Mesothelial cell of epicardium (in vitro differentiated cells): ENCODE measurements at places on chromosomes 6 and 20. TPM values are rescaled to one million over a fixed set of nuclear protein-coding genes. Genes with fewer than 3 reads are reported as not detected.

DNA sequence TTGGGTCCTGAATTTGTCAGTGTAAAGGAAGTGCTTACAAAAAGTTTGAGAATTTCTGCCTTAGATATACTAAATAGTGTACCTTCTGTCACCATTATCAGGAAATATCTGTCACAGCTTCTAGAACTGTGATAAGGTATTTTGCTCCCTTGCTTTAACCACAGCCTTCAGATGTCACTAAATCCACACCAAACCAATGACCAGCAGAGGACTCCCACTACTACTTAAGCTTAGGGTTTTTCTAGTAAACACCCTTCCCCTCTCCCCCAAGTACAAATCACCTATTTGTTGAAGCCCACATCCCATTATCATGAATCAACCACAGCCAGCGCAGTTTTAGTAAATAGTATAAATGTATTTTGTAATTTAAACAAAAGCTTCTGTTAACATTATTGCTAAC lies 8.6 kb upstream of the JPH2 start:
- DNase-seq = no peak

DNA sequence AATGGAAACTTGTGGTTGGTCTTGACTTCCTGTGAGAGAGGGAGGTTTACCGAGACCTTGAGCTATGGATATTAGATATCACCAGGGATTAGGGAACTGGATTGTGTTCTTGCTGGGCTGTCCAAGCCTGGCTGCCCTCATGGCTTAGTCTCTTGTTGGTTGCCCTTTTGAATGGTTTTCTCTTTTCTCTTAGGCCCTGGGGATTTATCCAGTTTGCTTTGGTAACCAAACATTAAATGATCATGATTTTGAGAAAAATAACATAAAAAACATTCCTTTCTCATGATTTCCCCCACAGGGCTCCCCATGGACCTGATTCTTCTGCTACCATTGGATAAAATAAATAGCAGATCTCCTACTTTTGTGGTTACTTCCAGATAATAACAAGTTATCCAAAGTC lies 306.4 kb upstream of the RNF217 start:
- DNase-seq = no peak

DNA sequence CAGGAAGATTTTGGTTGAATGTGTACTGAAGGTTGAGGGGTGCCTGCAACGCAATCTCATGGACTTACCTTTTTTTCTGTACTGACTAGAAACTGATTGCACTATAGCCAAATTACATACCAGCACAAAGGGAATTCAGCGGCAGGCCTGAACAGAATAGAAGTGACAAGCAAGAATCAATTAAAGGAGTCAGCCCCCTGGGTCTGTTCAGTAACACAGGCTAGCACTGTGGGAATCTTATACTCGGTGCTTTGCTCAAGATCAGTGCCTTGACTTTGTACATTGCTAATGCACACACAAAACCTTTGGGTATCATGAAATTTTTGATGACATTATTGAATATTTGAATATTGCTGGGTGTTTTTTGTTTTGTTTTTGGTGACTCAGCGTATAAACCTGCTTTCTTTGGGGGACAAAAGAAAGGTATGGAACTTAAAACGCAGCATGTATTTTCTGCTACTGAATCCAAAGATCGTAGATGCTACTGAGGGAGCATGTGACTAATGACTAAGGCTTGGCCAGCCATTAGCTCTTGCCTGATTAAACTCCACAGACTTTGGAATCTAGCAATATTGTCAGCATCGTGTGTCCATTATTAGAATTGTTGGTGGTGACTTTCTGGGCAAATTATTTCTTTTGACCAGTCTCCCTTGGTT lies 236.6 kb downstream of the ARID1B start:
- no peak for DNase-seq

DNA sequence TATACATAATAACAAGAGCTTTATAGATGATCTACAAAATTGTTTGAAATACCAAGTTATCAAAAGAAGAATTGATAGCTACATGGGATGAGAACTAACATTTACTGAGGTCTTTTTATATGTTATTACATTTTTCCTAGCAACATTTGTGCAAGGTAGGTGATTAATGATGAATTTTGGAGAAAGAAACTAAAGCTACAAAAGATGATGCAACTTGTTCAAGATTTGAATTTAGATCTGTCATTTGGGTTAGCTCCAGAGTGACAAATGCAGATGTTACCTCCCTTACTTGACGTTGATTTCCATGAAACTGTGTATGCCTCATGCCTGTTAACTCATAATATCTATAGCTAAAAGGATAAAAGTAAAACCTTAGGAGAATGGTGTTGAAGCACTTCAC lies 84.5 kb upstream of the EYA4 start:
- DNase-seq = no peak

DNA sequence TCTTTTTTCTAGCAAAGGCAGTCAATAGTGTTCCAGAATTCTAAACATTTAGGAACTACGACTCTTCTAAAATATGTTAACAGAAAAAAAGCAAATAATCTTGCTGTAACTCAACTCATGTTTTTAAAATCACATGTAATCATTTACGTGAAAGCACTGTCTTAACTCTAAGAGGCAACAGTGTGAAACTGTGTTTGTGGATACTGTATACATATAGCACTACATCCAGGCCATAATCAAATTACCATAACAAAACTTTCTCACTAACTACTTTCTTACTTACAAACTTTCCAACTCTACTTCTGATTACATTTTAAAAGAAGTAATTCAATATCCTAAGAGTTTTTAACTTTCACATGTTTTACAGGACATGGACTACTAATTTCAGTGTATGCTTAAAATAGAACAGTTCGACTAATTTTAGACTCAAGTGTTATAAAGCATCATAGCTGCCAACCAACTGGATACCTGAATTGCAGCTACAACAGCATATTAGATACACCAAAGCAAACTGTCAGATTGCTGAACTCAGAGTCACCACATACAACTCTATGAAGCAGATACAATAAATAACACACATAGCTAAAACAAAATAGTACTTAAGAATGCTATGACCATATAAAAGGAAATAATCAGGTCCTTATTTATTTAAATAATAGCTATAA lies 121.6 kb upstream of the BEND6 start:
- DNase-seq = no peak

GRCh38 chr6:83215131-83216047 lies 22.2 kb downstream of the RWDD2A start:
- DNase-seq = no peak

GRCh38 chr6:35552285-35552917 lies 39.7 kb upstream of the TULP1 start:
- no peak for DNase-seq

DNA sequence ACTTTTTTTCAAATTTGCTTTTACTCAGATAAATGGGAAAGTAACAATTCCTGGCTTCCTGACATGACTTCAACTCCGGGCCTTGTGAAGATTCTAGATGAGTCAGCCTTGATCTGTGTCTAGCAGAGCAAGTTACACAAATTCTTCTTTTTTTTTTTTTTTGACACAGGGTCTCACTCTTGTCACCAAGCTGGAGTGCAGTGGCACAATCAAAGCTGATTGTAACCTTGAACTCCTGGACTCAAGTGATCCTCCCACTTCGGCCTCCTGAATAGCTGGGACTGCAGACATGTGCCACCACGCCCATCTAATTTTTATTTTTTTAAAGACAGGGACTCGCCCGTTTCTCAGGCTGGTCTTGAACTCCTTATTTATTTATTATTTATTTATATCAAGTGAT lies 7.3 kb upstream of the ARHGAP18 start:
- no peak for DNase-seq

GRCh38 chr20:34129518-34130162 lies 17.6 kb upstream of the EIF2S2 start:
- no peak for DNase-seq

DNA sequence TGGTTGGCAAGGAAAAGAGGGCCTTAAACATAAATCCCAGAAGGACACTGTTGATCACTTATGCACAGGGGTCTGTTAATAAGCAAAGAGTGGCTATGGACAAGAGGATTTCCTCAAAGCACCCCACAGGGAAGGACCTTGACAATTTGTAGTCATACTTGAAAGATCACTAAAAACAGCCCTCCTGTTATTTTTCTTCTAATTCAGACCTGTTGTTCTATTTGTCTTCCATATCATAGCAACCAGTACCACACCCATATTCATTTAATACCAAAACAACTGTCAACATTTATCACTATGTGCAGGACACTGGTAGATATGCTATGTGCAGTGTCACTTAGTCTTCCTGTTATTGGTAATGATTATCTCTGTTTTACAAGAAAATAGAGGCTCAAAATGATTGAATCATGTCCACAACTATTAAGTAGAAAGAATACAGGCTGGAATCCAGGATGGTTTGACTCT lies 3.2 kb upstream of the DYNLRB1 start:
- DNase-seq = no peak

- DNase-seq = no peak
These were observed 231.6 kb upstream of the MYLIP start for GRCh38 chr6:15897063-15897876.

- no peak for DNase-seq
These were observed 19.0 kb downstream of the LRFN2 start for GRCh38 chr6:40568062-40568708.

GRCh38 chr20:16417001-16417400 lies 156.2 kb downstream of the KIF16B start:
- DNase-seq = no peak

DNA sequence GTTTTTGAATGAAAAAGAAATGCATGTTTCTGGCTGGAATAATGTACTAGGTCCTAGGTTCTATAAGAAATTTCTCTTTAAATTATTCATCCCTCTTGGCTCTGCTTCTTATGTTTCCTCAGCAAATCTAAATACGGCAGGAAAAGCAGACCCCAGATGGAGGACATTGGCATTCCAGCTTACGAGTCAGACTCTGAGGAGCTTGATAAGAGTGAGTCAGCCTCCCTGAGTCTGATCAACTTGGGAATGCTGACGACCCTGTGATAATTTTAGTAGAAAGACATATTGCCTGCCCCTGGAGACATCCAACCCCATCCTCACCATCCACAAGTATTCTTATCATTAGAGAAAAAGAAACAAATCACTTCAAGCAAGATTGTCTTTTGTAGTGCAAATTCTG lies 509.7 kb upstream of the MARCKS start:
- DNase-seq = no peak

DNA sequence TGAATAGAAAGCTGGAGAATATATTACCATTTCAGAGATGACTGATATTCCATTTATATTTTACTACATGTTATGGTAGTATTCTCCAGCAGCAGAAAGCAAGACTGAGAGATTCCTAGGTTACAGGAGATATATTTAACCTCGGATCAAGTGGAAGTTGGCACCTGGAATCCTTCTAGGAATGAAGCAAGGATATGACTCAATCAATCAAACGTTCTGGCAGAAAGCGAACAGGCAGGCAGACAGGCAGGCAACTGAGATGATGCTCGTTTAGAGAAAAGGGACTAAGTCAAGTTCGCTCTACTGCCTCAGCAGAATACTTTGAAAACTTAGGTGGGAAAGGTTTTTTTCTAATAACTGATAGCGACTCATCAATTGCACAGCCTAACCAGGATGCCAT lies 46.2 kb downstream of the PAK5 start:
- DNase-seq = no peak

GRCh38 chr6:31049518-31049917 lies 39.2 kb downstream of the MUC22 start:
- no peak for DNase-seq

DNA sequence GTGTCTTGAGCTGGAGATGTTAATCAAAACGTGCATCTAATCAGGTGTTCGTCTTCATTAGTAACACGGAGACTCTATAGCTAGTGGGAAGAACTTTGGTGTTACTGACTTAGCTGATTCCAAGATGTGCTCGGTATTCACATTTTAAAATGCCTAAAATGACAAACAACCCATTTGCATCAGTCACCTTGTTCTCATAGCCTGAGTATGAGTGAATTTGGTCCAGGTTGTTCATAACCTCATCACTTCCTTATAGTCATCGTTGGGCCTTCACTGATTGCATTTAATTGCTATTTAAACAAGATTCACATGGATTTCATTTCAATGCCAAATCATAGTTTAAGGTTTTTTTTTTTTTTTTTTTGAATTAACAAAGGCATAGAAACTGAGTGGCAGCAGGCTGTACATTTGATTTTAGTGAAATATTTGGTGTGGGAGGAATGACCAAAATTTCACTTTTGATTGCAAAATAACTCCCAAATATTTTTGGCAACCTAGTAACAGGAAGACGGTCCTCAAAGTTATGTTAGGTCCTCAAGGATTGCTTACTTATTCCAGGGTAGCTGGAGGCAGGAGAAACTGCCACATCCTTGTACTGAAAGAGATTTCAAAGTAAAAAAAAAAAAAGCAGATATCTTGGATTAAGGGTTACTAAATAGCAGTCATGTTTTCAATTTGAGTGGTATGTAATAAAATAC lies 104.7 kb downstream of the JARID2 start:
- no peak for DNase-seq

- DNase-seq = no peak
These were observed 39.7 kb downstream of the TRAM2 start for GRCh38 chr6:52537001-52537753.

DNA sequence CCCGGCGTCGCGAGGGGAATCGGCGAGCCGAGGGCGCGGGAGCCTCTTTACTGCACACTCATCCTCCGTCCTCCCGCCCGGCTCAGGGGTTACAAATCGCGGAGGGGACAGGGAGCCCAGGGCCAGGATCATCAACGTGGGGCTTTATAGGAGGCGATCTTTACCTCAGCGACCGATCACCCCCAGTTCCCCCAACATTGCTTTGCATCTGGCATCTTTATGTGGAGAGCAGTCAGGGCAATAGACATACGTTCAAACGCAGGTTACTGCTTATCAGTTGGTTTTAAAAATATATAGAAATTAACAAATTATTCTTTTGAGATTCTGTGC lies 634 bp downstream of the HSF2 start:
- no peak for DNase-seq

DNA sequence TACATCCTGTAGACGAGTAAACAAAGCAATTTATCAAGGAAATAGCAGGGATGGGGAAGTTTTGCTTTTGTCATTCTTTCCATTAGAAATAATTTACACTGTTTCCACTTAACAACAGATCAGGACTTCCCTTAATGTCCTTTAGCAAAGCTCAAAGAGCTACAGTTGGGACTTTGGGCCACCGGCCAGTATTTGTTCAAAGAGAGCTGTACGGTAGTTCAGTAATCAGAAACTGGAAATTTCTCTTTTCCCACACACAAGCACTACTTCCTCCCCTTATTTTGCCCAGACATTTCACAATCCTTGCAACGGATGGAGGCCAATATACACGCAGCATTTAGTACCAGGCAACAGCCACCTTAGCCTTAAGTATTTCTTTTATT lies 12.1 kb upstream of the HINT3 start:
- no peak for DNase-seq

ID4 gene
- total RNA-seq = 114 to 123 TPM (median 115 TPM) in 3 replicates

OR2H2 gene
- total RNA-seq = not detected in 3 replicates

CEP162 gene
- total RNA-seq = 14.9 to 15.7 TPM (median 15.0 TPM) in 3 replicates

COQ3 gene
- 4.9 to 6.1 TPM (median 5.6 TPM) in 3 replicates for total RNA-seq

PRRT1 gene
- 3.0 to 4.5 TPM (median 3.4 TPM) in 3 replicates for total RNA-seq

IMPG1 gene
- not detected in 3 replicates for total RNA-seq

DLK2 gene
- 3.5 to 4.7 TPM (median 4.1 TPM) in 3 replicates for total RNA-seq

BPI gene
- not detected in 3 replicates for total RNA-seq

HLA-DPB1 gene
- total RNA-seq = 12.0 to 12.7 TPM (median 12.0 TPM) in 3 replicates

NOX3 gene
- not detected in 3 replicates for total RNA-seq
